ENCODE measurements at places on chromosomes 4 and X.

DNA sequence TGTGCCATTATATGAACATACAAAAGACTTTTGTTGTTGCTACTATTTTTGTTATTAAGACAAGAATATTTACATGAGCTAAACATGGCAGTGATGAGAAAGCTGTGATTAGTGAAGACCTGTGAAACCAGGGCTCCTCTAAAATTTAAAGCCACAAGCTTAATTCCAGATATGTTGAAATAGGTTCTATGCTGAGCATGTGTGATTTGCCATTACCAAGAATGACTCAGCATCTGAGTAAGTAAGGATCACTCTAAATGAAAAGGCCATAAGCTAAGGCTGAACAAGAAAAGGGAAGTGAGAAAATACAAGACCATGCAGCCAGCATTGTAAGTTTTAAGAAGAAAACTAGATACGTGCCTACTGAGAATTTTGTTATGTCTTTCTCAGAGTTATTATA, 75.9 kb upstream of the CAMK2D start:
- DNase-seq: no peak

DNA sequence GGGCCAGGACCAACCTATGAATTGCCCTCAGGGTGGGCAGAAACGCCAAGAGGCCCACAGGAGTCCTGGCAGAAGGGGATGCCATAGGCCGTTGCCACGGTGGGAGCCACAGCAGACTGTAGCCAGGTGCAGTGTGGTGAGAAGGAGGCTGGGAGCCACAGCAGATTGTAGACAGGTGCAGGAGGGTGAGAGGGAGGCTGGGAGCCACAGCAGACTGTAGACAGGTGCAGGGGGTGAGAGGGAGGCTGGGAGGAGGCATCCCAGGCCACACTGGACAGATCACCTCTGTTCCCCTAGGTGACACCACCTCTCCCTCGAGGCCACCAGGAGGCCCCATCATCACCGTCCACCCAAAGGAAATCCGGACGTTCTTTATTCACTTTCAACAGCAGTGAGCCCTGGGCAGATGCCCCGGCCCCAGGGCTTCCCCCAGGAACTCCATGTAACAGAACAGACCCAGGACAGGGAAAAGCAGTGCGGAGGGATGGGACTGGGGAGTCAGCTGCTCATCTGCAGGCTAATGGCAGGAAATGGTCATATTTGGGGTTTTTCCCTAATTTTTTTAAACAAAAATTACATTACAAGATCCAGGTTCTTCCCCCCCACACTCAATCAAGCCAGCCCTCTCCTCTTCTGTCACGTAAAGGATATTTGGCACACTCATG, 19.5 kb upstream of the MRFAP1 start:
- no peak for DNase-seq

DNA sequence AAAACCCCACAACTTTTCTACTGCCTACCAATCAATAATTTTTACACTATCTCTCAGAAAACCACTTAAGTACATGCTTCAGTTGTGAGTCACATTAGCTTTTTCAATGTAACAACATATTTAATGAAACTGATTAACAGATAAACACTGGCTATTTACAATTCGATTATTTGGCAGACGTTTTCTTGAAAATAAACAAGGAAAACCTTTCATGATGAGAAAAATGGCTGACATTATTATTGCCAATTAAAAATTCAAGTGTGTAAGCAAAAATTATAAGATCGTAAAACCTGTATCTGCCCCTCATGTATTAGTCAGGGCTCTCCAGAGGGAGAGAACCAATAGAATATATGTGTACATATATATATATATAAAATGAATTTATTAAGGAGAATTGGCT, 1555.5 kb upstream of the IGFBP7 start:
- DNase-seq: no peak

DNA sequence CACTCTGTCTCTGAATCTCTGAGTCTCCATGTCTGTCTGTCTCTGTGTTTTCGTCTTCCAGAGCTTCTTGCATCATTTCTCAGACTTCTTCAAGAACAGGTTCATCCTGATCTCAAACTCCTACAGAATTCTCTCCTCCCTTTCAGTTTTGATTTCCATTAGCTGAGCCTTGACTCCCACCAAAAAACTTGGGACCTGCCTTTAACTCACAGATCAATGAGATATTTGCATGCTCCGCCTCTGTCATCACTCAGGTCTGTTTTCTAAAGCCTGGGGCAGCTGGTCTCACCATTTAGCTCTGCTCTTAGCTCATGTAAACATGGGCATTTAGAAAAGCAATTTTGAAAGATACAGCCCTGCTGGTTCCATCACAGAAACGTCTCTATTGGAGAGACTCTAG, 8.6 kb downstream of the DAPP1 start:
- no peak for DNase-seq

GRCh38 chr4:30943356-30943755, 223.2 kb downstream of the PCDH7 start:
- DNase-seq: no peak

- DNase-seq: no peak
These were observed 168.6 kb downstream of the MAML3 start for GRCh38 chr4:139985401-139985800.

GRCh38 chrX:12026481-12026880, 111.8 kb upstream of the FRMPD4 start:
- no peak for DNase-seq

All from CD4-positive, alpha-beta T cell treated with Interleukin-12 subunit alpha and Interleukin-12 subunit beta, for 1 hour (primary cell).